ENCODE measurements at places on chromosomes 16 and 17. TPM values are rescaled to one million over a fixed set of nuclear protein-coding genes. Genes with fewer than 3 reads are reported as not detected.
A peak's percentile ranks its signal among the peaks of the same experiment; 100 is the strongest.

GRCh38 chr17:76826330-76827068 lies 41.7 kb upstream of the MGAT5B start:
- H3K4me3 ChIP-seq: no peak overlapping the region
- H3K36me3 ChIP-seq: no peaks in the 10 kb centered on the region
- no peak for DNase-seq
- H3K4me1 ChIP-seq: no peaks in the 10 kb centered on the region
- no peak overlapping the region for H3K27ac ChIP-seq

DNA sequence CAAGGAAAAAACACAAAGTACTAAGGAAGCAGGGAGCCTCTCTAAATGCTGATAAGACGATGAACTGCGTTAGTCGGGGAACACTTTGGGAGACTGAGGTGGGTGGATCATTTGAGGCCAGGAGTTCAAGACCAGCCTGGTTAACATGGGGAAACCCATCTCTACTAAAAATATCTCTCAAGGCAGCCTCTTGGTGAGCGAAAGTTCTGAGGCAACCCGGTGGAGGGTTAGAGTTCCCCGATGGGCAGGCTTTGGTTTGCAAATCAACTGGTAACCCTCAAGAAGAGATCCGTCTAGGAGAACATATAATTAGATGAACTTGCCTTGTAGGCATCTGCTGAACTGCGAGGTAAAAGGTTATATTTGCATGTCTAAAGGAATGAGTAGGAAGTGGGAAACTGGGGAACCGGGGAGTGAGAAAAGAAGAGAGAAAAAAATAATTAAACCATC lies 44.6 kb downstream of the WSB1 start:
- no peaks in the 10 kb centered on the region for H3K27me3 ChIP-seq
- H3K4me3 ChIP-seq: no peak overlapping the region
- 0 out of 2 replicates have a peak, but pooled peaks cover 4% of the 10 kb centered on the region for H3K4me1 ChIP-seq
- no peak overlapping the region for H3K27ac ChIP-seq

- no peak overlapping the region for H3K4me3 ChIP-seq
- no peaks in the 10 kb centered on the region for H3K4me1 ChIP-seq
- no peak overlapping the region for H3K27ac ChIP-seq
- no peaks in the 10 kb centered on the region for H3K27me3 ChIP-seq
- DNase-seq: peak; percentile 78
Observed at GRCh38 chr17:78421534-78422266, 43.3 kb downstream of the PGS1 start.

- H3K27ac ChIP-seq: peak overlapping the region; percentile 29
- DNase-seq: peak; percentile 90
- peak overlapping the region; percentile 83 for H3K4me3 ChIP-seq
- H3K27me3 ChIP-seq: no peaks in the 10 kb centered on the region
- no peaks in the 10 kb centered on the region for H3K4me1 ChIP-seq
Observed at GRCh38 chr17:61409301-61410112, 9.9 kb downstream of the TBX2 start.

DNA sequence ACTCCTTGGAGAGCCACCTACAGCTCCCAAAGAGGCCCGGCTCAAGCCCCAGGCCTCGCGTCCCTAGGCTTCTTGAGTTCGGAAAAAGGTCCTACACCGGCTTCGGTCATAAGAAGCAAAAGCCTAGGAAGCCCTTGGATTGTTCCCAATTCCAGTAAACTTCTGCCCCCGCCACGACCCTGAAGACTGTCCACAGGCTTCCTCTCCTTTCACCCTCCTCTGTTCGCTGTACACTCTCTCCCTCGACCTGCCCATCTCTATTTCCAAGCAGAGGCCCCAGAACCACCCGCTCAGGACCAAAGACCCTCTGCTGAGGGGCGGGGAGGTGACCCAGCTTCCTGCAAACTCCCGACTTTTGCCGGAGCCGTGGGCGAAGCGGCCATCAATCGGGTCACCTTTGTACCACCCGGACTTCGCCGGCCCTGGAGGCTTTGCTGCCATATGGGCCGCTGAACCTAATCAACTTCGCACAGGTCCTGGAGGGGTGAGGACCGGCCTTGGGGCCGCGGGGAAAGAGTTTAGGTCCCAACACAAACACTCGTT lies 2.7 kb downstream of the HOXB2 start:
- no peaks in the 10 kb centered on the region for H3K27me3 ChIP-seq
- H3K4me1 ChIP-seq: peaks cover 43% of the 10 kb centered on the region
- no peaks in the 10 kb centered on the region for H3K36me3 ChIP-seq
- peak overlapping the region; percentile 95 for H3K4me3 ChIP-seq
- H3K27ac ChIP-seq: peak overlapping the region; percentile 96

GRCh38 chr16:58176608-58177352 lies 21.1 kb downstream of the CSNK2A2 start:
- H3K4me3 ChIP-seq: no peak overlapping the region
- no peaks in the 10 kb centered on the region for H3K4me1 ChIP-seq
- no peak overlapping the region for H3K27ac ChIP-seq

GRCh38 chr17:59671386-59671785 lies 35.8 kb downstream of the PTRH2 start:
- H3K27me3 ChIP-seq: no peaks in the 10 kb centered on the region
- peak; percentile 44 for DNase-seq
- H3K36me3 ChIP-seq: peaks cover 72% of the 10 kb centered on the region
- 0 out of 2 replicates have a peak overlapping the region, but pooled peaks have one; percentile 16 for H3K27ac ChIP-seq
- H3K4me3 ChIP-seq: no peak overlapping the region

DNA sequence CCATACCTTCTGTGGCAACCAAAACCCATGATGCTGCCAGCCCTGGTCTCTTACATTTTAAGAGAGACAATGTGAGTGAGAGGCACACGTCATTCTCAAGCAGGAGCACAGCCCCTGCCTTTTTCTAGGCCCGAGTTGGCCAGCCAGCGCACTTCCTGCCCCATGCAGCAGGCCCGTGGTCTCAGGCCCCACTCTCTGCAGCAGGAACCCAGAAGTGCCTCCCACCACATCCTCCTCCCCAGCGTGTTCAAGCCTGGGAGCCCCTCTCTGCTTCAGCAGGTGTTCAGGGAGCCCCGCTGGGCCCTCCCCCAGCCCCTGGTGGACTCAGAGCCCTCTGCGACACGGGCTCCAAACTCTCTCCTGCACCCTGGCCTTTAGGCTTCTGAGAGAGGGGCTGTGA lies 30.5 kb downstream of the ITGAE start:
- H3K27me3 ChIP-seq: no peaks in the 10 kb centered on the region
- H3K4me3 ChIP-seq: no peak overlapping the region
- H3K36me3 ChIP-seq: no peaks in the 10 kb centered on the region
- H3K4me1 ChIP-seq: peaks cover 5% of the 10 kb centered on the region

DNA sequence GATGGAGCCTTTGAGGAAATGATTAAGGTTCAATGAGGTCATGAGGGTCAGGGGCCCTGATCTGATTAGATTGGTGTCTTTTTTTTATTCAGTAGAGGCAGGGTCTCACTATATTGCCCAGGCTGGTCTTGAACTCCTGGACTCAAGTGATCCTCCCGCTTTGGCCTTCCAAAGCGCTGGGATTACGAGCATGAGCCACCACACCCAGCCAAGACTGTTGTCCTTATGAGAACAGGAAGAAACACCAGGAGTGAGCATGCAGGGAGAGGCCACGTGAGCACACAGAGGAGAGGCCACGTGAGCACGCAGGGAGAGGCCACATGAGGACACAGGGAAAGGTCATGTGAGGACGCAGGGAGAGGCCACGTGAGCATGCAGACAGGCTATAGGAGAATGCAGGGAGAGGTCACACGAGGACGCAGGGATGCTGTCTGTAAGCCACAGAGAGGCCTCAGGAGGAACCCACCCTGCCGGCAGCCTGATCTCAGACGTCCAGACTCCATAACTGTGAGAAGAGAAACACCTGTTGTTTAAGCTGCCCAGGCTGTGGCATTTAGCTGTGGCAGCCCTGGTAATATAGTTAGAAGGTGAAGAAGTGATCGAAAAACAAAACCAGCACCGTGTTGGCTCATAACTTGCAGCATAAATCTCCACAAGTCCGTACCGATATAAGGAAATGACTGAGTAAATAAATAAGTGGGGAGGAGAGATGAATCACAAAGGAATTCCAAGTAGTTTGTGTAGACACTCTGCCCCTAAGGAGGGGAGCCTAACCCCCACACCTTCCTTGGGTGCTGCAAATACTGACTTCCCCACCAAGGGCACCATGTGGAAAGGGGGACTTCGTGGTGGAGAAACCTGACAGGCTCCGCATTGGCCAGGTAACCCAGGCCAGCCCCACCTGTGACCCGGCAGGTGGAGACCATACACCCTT lies 14.6 kb upstream of the CSNK1D start:
- DNase-seq: no peak
- peaks cover 7% of the 10 kb centered on the region for H3K4me1 ChIP-seq
- no peaks in the 10 kb centered on the region for H3K27me3 ChIP-seq

- H3K27ac ChIP-seq: peak overlapping the region; percentile 57
- DNase-seq: peak; percentile 30
- H3K4me3 ChIP-seq: no peak overlapping the region
- H3K27me3 ChIP-seq: no peaks in the 10 kb centered on the region
Observed at GRCh38 chr17:75950855-75951554, 10.2 kb upstream of the FBF1 start.

DNA sequence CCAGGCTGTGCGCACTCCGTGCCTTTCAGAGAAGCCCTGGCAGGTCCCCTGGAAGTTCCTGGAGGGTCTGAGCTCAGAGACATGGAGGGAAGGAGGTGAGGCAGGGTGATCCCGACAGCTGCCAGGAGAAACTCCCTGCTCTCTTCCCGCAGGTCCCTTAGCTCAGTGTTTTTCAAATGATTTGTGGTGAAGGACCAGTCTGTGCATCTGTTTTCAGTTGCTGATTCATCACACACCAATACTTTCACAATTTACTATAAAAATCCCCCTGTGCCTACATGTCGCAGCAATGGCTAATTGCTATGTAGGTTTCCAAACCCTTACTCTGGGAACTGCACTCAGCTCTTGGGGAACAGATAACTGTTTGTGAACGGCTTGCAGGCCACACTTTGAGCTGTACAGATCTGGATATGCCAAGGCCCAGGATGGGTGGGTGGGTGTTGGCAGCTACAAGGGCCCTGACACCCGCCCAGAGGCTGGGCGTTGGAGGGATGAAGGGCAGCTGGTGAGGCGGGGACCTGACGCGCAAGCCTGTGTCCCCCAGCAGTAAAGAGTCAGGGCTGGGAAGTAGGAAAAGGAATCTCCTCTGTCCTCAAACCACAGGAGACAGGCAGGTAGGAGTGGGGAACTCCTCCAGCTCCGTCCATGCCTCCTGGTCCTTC lies 20.5 kb upstream of the EMP2 start:
- no peak overlapping the region for H3K4me3 ChIP-seq
- no peak overlapping the region for H3K27ac ChIP-seq
- DNase-seq: peak; percentile 64
- H3K36me3 ChIP-seq: no peaks in the 10 kb centered on the region
- peaks cover 9% of the 10 kb centered on the region for H3K4me1 ChIP-seq

- no peaks in the 10 kb centered on the region for H3K36me3 ChIP-seq
- no peak overlapping the region for H3K4me3 ChIP-seq
- no peak overlapping the region for H3K27ac ChIP-seq
- H3K27me3 ChIP-seq: 0 out of 2 replicates have a peak, but pooled peaks cover 4% of the 10 kb centered on the region
- H3K4me1 ChIP-seq: peaks cover 8% of the 10 kb centered on the region
Observed at GRCh38 chr17:27413315-27413714, 42.9 kb upstream of the KSR1 start.

DNA sequence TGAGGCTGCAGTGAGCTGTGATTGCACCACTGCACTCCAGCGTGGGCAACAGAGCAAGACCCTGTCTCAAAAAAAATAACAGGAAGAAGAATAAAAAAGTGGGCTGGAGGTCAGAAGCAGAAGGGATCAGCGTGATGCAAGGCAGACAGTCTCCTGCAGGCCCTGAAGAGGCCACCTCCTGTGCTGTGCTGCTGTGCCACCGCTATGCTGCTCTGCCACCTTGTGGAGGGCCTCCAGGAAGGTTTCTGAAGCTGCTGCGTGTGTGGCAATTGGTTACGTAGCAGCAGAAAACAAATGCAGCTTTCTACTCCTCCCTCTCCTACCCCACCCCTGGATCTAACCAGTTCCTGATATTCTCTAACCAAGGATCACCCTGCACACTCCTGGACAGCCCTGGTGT lies 815.5 kb downstream of the KCNJ18 start:
- H3K4me1 ChIP-seq: no peaks in the 10 kb centered on the region
- H3K36me3 ChIP-seq: no peaks in the 10 kb centered on the region
- no peak overlapping the region for H3K4me3 ChIP-seq
- no peaks in the 10 kb centered on the region for H3K27me3 ChIP-seq
- H3K27ac ChIP-seq: no peak overlapping the region
- DNase-seq: no peak

DNA sequence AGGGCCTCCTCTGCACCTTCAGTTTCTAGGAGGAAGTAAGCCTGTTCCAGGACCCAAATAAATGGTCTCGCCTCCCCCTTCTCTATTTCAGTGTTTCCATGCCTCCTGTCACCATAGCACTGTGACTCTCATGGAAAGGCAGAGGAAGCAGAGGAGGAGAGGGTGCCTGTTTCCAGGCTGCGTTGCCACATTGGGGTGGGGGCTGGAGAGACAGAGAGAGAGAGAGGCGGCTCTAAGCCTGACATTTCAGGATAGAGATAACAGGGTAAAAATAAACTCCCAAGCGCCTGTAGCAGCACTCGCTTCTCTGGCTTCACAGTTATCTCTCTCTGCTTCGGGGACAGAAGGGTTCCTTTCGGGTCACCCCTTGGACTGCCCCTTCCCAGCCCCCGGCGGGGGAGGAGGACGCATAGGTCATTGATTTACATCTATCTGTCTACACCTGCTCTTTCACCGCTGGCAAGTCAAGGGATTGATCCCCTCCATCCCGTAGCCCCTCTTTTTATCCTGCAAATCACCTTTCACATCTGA lies 71.2 kb upstream of the MRTFB start:
- H3K36me3 ChIP-seq: no peaks in the 10 kb centered on the region
- no peak overlapping the region for H3K4me3 ChIP-seq
- no peaks in the 10 kb centered on the region for H3K27me3 ChIP-seq

DNA sequence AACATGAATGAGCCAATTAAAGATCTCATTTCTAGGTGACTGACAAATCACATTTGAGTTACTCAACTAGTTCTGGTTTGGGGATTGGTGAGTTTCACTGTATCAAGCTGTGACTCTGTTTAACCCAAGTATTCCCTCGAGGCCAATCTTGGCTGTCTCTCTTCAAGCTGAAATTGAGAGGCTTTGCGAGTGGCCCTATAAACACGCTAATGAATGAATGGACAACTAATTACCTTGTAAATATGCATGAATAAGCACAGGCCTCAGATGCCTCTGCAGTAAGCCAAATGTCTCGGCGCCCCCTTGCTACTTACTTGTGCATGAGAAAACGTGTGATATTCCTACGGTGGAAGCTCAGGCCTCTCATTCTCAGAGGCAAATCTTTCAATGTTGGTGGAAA lies 450.3 kb upstream of the PSMD7 start:
- H3K27me3 ChIP-seq: no peaks in the 10 kb centered on the region
- no peak overlapping the region for H3K27ac ChIP-seq
- H3K4me1 ChIP-seq: no peaks in the 10 kb centered on the region

DNA sequence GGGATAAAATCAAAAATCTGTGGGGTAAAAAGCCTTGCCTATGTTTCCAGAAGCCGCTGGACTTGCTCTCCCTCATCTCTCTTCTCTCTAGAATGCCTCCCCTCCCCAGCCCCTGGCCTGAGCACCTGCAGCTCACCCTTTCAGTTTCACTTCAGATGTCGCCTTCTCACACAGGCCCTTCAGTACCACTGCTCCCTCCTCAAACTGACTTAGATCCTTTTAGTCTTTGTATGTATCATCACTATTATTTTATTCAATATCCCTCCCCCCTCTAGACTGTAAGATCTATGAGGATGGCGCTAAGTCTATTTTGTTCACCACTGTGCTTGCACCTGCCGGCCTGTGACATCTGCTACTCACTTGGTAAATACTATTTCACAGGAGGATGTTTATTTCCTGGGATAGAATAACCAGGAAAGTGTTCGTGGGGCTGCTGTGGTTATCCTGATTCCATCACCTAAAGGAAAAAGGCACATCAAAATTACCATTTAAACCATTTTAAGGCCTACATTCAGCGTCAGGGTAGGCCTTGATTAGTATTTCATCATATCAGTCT lies 122.3 kb downstream of the MRTFB start:
- no peaks in the 10 kb centered on the region for H3K27me3 ChIP-seq

TLCD3B gene
- not detected for total RNA-seq

KRT20 gene
- total RNA-seq: not detected

GAST gene
- not detected for total RNA-seq

USP43 gene
- not detected for total RNA-seq

KRT34 gene
- 73.5 TPM for total RNA-seq

FBXW10 gene
- total RNA-seq: 0.11 TPM

ABCA6 gene
- 6.4 TPM for total RNA-seq
